ENCODE measurements at places on chromosomes 16 and 17.
A peak's percentile ranks its signal among the peaks of the same experiment; 100 is the strongest.

DNA sequence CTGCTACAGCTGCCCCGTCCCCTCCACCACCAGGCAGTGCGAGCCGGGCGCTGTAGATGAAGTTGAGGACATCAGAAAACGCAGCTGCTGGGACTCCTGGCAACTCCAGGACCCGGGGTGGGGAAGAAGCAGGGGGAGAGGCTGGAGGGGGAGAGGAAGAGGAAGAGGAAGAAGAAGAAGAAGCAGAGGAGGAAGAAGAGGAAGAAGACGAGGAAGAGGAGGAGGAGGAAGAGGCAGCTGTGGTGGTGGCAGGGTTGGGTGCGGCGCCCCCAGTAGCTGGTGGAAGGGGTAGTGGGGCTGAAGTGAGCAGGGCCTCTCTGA is 13.2 kb downstream of the ZBTB4 start:
- DNase-seq: no peak

- DNase-seq: peak; percentile 41
Measured at GRCh38 chr16:66741950-66742808, 9.2 kb downstream of the DYNC1LI2 start.

DNA sequence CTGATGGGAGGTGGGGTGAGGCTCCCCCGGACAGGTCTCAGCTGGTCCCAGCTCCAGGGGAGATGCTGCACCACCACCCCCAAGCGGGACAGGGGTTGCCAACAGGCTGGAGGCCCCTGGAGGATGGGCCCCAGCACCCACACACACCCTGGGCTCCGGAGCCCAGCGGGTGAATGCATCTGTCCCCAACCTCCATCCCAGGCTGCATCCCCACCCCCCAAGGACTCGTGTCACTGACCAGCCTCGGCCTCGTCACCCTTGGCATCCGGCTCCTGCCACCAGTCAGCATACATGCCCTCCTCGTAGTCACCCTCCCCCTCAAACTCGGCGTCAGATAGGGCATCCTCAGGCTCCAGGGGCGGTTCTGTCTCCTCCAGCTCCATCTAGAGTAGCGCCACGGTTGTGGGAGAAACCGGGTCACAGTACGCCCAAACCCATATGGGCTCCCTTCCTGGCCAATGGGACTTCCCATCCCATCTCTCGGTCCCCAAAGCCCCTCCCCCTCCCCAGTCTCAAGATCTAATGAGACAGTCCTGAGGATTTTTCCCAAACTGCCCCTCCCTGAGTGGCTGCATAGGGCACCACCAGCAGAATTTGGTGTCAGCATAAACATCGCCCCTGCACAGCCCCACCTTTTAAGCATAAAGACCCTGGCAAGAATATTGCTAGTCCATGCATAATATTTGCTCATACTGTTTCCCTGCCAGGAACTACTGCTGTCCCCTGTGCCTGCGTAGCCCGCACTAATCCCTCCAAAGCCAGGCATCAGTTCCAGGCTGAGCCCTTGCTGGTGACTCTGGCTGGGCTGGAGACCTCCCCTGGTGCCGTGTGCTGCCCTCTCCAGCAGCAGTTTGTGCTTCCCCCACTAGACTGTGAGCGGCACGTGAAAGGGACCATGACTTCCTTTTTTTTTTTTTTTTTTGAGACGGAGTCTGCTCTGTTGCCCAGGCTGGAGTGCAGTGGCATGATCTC is 8.4 kb downstream of the P3H4 start:
- no peak for DNase-seq

DNA sequence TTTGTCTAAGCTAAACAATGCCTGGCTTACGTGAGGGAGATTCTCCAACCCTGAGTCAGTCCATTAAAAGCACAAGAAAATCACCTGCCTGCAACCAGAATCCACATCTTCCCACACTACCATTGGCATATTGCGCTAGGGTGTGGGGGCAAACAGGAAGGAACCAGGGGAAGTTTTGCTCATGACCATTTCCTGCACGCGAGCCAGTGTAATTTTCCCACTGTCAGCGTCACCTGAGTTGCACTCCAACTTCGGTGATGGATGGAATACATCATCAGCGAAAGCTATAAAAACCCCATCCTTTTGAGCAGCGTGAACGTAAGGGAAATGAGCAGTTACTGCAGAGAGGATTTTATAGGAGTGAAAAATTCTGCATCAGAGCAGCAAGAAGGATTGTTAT is 167.9 kb upstream of the NOL11 start:
- no peak for DNase-seq

DNA sequence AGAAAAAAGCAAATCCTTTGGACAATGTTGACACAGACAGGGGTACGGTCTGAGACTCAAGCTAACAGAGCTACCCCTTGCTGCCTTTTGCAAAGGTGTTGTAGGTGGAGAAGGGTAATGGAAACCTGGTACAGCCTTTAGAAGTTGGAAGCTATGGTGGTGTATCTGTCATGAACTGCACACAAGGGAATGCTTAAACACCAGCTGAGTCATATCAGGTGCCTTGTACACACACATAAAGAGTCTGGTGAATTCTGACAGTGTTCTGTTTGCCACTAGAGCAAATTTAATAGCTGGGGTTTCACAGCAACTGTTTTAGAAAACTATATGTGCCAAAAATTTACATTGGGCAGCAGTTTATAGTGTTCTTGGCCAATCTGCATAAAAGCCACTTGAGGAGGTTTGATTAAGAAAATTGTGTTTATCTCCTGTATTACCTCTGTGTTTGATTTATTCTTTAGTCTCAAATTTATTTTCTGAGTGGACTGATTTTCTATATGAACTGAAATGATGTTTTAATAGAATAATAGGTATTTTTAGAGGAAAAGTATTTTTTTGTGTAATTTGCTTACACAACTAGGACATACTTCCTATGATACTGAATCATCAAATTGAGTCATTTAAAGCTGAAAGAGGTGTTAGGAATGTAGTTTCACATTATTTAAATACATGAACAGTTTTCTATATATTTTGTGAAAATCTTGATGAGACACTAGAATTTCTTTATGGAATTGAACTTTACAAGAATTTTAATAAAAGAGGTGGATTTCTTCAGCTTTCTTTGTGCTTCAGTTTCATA is 136.9 kb downstream of the MAP2K6 start:
- no peak for DNase-seq

DNA sequence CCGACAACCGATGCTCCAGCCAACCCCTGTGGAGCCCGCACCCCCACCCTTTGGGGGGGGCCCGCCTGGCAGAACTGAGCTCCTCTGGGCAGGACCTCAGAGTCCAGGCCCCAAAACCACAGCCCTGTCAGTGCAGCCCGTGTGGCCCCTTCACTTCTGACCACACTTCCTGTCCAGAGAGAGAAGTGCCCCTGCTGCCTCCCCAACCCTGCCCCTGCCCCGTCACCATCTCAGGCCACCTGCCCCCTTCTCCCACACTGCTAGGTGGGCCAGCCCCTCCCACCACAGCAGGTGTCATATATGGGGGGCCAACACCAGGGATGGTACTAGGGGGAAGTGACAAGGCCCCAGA is 17.9 kb downstream of the NGFR start:
- DNase-seq: no peak

DNA sequence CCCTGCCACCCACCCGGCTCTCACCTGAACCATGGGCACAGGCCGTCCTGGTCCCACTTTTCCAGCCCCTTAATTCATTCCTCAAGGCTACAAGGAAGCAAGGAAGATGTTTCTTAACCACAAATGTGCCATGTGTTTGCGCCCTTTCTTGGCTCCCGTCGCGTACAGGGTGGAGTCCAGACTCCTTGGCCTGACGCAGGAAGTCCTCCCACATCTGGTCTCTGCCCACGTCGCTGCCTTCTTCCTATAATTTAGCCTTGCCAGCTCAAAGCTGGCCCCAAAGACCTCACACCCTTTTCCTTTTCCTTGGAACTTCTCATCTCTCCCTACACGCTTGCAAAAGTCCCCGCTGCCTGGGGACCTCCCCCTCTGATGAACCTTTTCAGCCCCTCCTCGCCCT is 38.8 kb upstream of the BHLHA9 start:
- DNase-seq: no peak

- no peak for DNase-seq
Measured at GRCh38 chr16:83549316-83550182, 258.2 kb upstream of the HSBP1 start.

DNA sequence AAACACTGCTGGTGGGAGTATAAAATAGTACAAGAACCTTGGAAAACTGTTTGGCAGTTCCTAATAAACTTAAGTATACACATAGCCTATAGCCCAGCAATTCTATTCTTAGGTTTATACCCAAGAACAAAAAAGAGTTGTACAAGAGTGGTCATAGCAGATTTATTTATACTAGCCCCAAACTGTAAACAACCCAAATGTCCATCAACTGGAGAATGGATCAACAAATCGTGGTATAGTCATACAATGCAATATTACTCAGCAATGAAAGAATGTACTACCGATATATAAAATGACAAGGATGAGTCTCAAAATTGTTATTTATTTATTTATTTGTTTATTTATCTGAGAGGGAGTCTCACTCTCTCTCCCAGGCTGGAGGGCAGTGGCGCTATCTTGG is 23.1 kb downstream of the GNGT2 start:
- DNase-seq: no peak

DNA sequence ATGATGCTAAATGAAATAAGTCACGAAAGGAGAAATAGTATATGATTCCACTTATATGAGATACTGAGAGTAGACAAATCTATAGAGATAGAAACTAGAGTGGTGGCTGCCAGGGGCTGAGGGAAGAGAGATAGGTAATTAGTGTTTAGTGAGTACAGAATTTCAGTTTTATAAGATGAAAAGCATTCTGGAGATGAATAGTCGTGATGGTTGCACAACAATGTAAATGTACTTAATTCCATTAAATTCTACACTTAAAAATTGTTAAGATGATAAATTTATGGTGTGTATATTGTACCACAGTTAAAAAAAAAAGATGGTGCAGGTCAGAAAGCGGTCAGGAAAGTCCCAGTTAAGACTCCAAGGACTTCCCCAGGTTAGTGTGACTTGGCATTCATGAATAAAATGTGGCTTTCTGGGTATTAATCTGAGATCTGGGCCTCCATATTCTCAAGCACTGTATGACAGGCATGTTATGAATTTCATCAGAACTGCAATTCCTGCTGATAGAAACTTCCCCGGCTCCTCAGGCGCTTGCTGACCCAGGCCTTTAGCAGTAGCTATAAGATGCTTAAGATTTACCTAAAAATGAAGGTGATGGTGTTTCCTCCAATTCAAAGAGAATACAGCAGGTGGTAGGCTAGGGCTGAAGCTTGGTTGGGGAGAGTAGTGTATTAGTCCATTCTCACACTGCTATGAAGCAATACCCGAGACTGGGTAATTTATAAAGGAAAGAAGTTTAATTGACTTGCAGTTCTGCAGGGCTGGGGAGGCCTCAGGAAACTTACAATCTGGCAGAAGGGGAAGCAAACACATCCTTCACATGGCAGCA is 115.3 kb upstream of the SOX9 start:
- no peak for DNase-seq

GRCh38 chr16:4372001-4372577 is 441 bp downstream of the VASN start:
- DNase-seq: no peak

DNA sequence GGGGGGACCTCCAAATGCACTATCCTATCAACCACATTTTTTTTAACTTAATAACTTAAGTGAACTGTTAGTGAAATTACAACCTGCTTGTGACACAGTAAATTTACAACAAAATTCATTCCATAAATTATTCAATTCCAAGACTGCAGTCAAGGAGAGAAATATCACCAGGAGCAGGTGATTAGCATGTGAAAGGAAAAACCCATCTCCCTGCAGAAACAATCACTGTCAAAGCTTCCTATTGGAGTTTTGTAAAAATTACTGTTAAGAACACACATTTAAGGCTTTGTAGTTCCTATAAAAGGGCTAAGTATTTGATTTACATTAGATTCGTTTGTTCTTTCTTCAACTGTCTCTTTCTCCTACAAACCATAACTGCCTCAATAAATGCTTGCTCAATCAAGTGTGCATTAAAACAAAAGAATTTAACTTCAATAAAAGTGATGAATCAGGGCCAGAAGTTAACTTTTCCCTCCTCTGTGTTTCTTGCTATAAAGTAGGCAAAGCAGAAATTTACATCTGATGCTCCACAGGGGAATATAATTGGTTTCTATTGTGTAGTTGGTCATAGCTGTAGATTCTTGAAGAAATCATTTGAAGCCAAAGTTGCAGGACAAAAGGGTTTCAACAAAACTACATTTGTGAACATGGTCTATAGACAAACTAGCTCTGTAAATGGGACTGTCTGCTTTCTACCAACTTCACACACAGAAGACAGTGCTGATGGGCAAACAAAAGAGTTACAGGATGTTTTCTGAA is 195.1 kb upstream of the PSMD7 start:
- no peak for DNase-seq

GRCh38 chr17:2380226-2380922 is 20.5 kb downstream of the MNT start:
- DNase-seq: no peak

- DNase-seq: no peak
Measured at GRCh38 chr16:13863075-13863765, 56.7 kb upstream of the ERCC4 start.

DNA sequence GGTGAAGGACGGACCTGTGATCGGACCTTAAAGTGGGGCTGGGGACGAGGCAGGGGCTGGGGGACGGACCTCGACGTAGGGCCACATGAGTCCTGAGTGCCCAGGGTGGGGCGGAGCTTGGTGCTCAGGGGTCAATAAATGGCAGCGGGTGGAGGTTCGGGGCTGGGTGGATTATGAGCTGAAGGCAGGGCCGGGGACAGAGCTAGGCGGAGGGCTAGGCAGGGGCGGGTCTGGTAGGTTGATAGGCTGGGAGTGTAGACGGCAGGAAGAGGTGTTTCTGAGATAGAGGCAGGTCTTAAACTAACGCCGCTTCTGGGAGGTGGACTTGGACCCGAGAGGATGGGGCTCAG is 733 bp downstream of the CHRNB1 start:
- DNase-seq: no peak

DNA sequence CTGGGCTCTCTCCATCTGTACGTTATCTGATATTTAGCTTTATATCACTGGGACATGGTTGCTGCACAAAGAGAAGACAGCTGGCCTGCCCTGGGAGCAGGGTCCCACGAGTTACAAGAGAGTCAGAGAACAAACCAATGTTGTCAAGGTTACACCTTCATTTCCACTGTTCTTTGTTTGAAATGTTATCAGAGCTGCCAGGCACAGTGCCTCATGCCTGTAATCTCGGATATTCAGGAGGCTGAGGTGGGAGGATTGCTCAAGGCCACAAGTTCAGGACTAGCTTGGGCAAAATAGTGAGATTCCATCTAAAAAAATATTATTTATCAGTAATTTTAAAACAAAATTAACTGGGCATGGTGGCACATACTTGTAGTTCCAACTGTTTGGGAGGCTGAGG is 34.6 kb downstream of the ATP6V0A1 start:
- DNase-seq: no peak

DNA sequence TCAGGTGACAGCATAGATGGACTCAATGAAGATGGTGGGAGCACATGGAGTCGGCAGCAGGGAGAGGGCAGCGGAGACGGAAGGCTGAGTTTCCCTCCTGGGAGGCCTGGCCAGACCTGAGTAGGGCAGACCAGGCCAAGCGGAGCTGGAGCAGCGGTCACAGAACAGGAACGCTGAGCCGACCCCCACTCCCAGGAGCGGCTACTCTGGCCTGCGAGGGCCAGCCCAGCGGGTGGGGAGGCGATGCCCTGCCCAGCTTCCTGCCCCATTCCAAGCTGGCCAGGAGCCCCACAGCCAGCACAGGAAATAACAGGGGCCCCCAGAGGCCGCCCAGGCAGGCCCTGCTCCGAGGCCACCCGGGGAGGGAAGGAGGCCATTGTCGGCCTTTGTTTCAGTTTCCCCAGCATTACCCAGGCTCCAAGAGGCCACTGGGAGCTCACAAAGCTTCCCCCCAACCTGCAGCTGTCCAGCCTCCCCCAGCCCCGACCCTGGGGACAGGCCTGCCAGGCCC is 79.8 kb downstream of the ZNF423 start:
- DNase-seq: no peak

- peak; percentile 59 for DNase-seq
Measured at GRCh38 chr16:66954097-66954659, 6.9 kb upstream of the CES3 start.

All from stromal cell of bone marrow (primary cell).